ENCODE measurements at places on chromosomes 7 and 10. TPM values are rescaled to one million over a fixed set of nuclear protein-coding genes. Genes with fewer than 3 reads are reported as not detected.

C10orf53 gene
- total RNA-seq, result not detected

DNA sequence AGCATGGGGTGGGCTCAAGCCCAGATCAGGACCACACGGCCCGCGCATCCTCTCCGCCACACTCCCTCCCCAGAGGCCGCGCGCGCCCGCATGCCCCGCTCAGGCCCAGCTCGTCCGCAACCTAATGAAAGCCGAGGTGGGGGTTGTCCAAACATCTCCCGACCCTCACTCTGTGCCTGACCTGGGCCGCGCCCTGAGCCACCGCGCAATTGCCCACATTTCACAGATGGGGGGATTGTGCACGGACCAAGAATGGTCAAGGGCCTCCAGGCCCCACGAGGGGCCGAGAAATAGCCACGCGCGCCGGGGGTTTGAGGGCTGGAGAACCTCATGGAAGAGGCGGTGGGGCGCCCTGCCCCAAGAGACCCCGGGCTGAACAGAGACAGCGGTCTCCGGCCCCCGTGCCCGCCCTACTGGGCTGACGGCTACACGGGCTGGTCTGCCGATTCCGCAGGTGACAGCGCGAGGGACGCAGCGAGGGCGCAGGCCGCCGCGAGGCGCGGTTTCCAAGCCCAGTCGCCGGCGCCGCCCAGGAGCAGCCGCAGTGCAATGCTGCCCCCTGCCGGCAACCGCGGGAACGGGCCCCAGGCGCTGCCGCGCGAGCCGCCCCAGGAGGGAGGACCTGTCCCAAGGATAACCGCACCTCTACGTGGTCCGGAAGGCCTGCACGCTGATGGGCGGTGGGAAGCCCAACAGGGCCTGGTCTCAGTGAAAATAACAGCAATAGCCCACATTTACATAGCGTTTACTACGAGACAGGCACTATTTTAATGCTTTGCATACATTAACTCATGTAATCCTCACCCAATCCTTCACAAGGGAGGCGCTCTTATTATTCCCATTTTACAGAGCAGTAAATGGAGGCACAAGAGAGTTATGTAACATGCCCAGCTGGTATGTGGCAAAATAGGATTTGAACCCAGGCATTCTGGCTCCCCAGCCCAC lies 10.5 kb upstream of the GRID1 start:
- peak; percentile 82 for DNase-seq
- peaks cover 19% of the 10 kb centered on the region for H3K27me3 ChIP-seq
- H3K36me3 ChIP-seq, result no peaks in the 10 kb centered on the region
- peaks cover 5% of the 10 kb centered on the region for H3K4me1 ChIP-seq
- H3K4me3 ChIP-seq, result no peak overlapping the region
- H3K27ac ChIP-seq, result no peak overlapping the region

HTR7 gene
- total RNA-seq, result not detected

DNA sequence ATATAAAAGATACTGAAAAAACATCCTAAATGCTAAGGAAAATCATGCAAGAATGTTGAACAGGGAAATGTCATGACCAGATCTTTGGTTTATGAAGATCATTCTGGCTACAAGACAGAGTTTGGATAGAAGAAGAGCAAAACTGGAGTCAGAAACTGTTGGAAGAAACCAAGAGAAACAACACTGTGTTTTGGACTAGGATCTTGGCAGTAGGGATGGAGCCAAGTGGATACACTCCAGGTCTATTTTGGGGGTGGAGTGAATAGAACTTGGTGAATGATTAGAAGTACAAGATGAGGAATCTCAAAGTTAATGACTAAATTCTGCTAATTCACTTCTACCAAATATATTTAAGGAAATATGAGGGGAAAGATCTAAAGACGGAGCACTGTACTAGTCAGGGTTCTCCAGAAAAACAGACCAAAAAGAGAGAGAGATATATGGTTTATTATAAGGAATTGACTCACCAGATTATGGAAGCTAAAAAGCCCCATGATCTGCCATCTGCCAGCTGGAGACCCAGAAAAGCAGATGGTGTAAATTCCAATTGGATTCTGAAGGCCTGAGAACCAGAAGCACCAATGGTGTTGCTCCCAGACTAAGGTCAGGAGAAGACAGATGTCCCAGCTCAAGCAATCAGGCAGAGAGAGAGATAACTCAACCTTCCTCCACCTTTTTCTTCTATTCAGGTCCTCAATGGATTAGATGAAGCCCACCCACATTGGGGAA lies 254.9 kb downstream of the TRIL start:
- no peaks in the 10 kb centered on the region for H3K27me3 ChIP-seq
- H3K4me3 ChIP-seq, result no peak overlapping the region
- H3K4me1 ChIP-seq, result peaks cover 41% of the 10 kb centered on the region
- no peak overlapping the region for H3K27ac ChIP-seq
- H3K36me3 ChIP-seq, result no peaks in the 10 kb centered on the region

DNA sequence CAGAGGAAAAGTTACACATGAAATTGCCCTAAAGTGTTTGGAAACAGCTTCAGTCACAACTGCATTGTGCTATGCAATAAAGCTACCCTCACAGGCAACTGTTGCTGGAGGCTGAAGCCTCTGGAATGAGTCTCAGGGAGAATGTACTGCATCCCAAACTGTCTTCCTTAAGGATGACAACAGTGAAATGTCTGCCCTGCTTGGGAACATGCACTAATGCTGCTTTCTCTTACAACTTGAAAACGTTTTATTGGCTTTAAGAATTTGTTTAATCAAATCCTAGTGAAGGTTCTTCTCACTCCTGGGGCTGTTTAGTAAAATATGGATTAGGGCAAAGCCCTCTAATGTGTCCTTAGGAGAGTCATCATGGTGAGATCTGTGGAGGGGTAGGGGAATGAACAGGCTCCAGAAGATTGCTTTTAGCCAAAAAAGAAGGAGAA lies 215.4 kb downstream of the TWIST1 start:
- no peak for DNase-seq
- no peak overlapping the region for H3K4me3 ChIP-seq
- H3K27ac ChIP-seq, result no peak overlapping the region
- H3K27me3 ChIP-seq, result no peaks in the 10 kb centered on the region

DNA sequence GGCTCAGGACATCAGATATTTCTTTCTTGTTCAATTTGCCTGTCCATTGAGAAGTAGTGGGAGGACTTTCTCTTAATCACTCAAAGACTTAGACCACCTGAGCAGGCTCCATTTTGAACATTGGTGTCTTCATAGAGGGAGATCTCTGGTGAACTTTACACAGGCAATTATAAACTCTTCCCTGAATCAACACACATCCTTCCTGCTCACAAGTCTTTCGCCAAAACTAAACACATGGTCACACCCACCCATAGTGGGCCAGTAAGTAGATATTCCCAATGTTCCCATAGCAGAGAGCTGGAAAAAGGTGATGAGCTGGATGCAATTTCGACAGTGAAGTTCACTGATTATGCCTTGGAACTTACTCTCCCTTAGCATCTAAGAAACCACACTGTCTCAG lies 8.2 kb upstream of the MACC1 start:
- no peak for DNase-seq
- H3K27ac ChIP-seq, result no peak overlapping the region
- no peak overlapping the region for H3K4me3 ChIP-seq
- no peaks in the 10 kb centered on the region for H3K36me3 ChIP-seq

- no peaks in the 10 kb centered on the region for H3K4me1 ChIP-seq
- DNase-seq, result no peak
- no peaks in the 10 kb centered on the region for H3K27me3 ChIP-seq
- H3K4me3 ChIP-seq, result no peak overlapping the region
- no peak overlapping the region for H3K27ac ChIP-seq
- H3K36me3 ChIP-seq, result no peaks in the 10 kb centered on the region
These were observed 26.2 kb upstream of the C10orf90 start for GRCh38 chr10:126696684-126697083.

- H3K27ac ChIP-seq, result no peak overlapping the region
- no peak overlapping the region for H3K4me3 ChIP-seq
- no peaks in the 10 kb centered on the region for H3K36me3 ChIP-seq
- H3K4me1 ChIP-seq, result no peaks in the 10 kb centered on the region
These were observed 707.8 kb downstream of the XPNPEP1 start for GRCh38 chr10:109215291-109216075.

PUS7 gene
- 7.1 TPM for total RNA-seq

- H3K36me3 ChIP-seq, result no peaks in the 10 kb centered on the region
- DNase-seq, result no peak
- no peak overlapping the region for H3K4me3 ChIP-seq
- H3K27ac ChIP-seq, result no peak overlapping the region
These were observed 687.3 kb downstream of the KCNMA1 start for GRCh38 chr10:76950354-76950753.

DNA sequence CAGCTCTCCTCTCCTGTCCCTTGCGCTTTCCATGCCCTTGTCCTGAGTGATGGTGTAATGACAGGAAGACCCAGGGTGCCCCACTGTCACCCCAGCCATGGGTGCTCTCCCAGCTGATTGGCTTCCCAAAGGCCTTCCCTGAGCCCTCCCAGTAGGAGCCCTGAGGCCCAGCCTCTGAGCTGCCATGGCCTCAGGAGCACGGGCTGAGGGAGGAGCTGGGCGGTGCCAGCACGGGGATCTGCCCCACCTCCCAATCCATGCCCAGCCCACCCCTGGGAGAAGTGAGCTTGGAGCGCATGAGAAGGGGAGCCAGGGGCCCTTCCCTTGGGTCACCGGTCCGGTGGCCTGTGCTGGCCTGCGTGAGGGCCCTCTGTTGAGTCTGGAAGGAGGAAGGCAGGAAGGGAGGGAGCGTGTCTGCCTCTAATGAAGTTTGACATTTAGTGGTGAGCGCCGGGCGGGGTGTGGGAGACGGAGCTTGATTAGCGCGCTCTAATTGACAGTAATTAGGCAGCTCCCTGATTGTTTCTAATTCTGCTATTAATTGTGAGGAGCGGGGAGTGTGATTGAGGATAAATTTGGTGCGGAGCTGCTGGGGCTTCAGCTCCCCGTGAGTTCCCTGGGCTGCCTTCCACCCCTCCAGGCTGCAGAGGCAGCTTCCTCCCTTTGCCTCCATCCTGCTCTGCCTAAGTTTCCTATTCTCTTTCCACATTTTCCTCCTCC lies 28.3 kb downstream of the GBX1 start:
- no peak overlapping the region for H3K4me3 ChIP-seq
- no peak for DNase-seq
- no peak overlapping the region for H3K27ac ChIP-seq
- no peaks in the 10 kb centered on the region for H3K27me3 ChIP-seq

DNA sequence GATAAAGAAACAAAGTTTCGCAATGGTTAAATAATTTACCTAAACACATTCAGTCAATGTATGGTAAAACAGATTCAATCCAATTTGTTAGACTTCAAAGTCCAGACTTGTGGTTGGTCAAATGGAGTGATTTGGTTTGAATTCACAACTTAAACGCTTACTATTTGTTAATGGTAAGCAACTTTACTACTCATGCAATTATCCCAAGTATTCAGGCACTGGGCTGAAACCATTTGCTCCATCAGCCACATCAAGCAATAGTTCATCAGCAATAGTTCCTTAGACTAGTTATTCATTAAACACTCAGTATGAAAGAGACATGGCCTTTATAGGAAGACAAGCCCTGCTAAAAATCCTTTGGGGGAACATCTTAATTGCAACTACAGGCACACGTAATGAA lies 253.0 kb downstream of the AGMO start:
- H3K4me3 ChIP-seq, result no peak overlapping the region
- H3K36me3 ChIP-seq, result no peaks in the 10 kb centered on the region
- H3K27me3 ChIP-seq, result no peaks in the 10 kb centered on the region
- no peaks in the 10 kb centered on the region for H3K4me1 ChIP-seq
- no peak for DNase-seq

DNA sequence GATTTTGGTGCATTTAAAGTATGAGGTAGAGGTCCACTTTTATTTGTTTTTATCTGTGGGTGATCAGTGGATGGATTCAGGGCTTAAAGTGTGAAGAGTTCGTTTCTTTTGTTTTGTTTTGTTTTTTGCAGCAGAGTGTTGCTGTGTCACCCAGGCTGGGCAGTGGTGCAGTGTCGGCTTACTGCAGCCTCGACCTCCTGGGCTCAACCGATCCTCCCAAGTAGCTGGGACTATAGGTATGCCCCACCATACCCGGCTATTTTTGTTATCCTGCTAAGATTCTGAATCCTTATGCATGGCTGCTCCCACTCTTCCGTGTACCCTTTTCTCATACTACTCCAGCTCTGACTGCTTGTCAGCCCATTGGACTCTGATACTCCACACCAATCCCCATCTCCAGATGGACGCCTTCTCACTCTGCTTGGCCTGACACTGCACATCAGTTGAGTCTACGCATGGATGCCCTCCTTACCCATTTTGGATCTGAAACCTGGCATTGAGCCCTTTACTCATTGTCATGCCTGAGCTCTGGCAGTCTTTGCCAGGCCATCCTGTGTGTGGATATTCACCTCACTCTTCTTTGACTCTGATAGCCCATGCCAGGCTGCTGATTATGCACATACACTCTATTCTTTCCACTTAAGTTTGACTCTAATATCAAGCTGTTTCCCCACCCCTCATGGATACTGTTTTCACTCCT lies 119.5 kb downstream of the CCSER2 start:
- no peaks in the 10 kb centered on the region for H3K27me3 ChIP-seq
- H3K36me3 ChIP-seq, result peaks cover 1% of the 10 kb centered on the region
- DNase-seq, result no peak
- no peak overlapping the region for H3K27ac ChIP-seq
- H3K4me3 ChIP-seq, result no peak overlapping the region

GRCh38 chr7:116285252-116285651 lies 74.9 kb downstream of the TES start:
- no peaks in the 10 kb centered on the region for H3K4me1 ChIP-seq
- no peak overlapping the region for H3K27ac ChIP-seq
- no peak for DNase-seq
- H3K4me3 ChIP-seq, result no peak overlapping the region
- no peaks in the 10 kb centered on the region for H3K36me3 ChIP-seq

GRCh38 chr7:34128762-34129161 lies 223.4 kb downstream of the BMPER start:
- H3K4me1 ChIP-seq, result no peaks in the 10 kb centered on the region
- H3K36me3 ChIP-seq, result no peaks in the 10 kb centered on the region
- no peaks in the 10 kb centered on the region for H3K27me3 ChIP-seq
- H3K27ac ChIP-seq, result no peak overlapping the region
- no peak for DNase-seq

TAF6 gene
- 65.2 TPM for total RNA-seq

- H3K4me1 ChIP-seq, result no peaks in the 10 kb centered on the region
- no peak overlapping the region for H3K4me3 ChIP-seq
- DNase-seq, result no peak
- no peaks in the 10 kb centered on the region for H3K27me3 ChIP-seq
These were observed 669.4 kb downstream of the INHBA start for GRCh38 chr7:41033500-41033899.
